ENCODE measurements at places on chromosomes 7 and 10.

DNA sequence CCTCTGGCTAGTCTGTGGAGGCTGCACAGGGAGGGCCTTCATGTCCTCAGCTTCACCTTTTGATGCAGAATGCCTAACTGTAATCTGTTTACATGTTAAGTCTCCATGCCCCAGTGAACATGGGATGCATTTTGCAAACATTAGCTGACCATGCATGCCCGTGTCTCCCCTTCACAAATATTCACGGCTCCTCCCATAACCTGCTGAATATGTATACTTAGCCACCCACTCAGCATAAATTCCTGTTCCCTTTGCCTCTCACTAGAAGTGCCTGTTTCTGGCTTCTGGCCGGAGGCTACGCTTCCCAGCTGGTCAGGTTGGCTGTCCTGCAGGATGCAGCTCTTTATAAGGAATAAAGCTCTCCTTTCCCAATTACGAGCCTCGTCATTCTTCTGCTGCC, 552.7 kb downstream of the DNAJB6 start:
- no peak for DNase-seq

GRCh38 chr10:90398566-90398965, 459.3 kb downstream of the HTR7 start:
- no peak for DNase-seq

DNA sequence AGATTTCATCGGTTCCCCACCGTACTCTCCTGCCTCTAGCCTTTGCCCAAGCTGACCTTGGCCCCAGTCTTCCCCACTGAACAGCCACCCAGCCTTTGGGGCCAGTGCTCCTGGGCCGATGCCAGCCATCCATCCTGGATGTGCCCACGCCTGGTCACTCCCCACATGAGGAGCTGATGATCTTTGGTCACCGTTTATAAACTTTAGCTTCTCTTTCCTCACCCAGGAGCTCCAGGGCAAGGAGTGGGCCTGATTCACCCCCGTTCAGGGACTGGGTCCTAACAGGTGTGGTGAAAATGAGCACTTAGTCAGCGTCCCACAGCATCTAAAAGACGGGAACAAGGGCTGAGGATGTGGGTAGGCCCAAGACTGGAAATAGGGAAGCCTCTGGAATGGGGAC, 22.9 kb downstream of the GTF2IRD1 start:
- no peak for DNase-seq

- DNase-seq: no peak
Observed at GRCh38 chr10:13056456-13057077, 43.4 kb upstream of the OPTN start.

DNA sequence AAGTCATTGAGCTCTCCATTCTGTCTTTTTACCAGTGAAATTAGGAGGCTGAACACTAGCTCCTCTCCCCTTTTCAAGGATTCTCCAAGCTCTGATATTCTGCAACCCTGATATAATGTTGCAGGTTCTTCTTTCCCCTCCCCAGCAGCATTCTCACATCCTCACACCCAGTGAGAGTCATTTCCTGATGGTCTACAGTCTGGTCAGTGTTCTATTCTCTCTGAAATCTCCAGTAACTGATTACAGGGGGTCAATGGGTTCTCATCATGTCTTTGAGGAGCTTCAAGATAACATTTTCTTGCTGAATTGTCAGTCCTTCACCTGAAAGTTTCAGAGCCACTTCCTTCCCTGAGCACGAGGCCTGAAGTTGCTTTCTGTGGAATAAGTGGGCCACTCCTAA, 299.4 kb downstream of the PTEN start:
- DNase-seq: no peak

GRCh38 chr7:100544967-100545359, 6.0 kb downstream of the AGFG2 start:
- no peak for DNase-seq

DNA sequence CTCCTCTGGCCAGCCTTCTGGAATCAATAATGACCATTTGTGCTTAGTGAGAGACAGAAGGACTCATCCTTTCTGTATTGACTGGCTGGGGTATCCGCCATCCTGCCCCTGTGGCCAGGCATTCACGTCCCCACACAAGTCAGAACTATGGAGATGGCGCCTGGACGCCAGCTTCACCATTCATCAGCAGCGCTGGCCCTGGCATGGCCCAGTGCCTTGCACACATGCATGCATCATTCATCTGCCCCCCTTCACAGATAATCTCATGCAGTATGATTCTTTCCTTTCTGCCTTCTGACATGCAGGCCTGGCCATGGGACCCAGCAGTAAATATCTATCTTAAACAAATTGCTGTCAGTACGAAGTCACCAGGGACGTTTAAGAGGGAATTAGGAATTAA, 114.8 kb upstream of the MKI67 start:
- DNase-seq: no peak

DNA sequence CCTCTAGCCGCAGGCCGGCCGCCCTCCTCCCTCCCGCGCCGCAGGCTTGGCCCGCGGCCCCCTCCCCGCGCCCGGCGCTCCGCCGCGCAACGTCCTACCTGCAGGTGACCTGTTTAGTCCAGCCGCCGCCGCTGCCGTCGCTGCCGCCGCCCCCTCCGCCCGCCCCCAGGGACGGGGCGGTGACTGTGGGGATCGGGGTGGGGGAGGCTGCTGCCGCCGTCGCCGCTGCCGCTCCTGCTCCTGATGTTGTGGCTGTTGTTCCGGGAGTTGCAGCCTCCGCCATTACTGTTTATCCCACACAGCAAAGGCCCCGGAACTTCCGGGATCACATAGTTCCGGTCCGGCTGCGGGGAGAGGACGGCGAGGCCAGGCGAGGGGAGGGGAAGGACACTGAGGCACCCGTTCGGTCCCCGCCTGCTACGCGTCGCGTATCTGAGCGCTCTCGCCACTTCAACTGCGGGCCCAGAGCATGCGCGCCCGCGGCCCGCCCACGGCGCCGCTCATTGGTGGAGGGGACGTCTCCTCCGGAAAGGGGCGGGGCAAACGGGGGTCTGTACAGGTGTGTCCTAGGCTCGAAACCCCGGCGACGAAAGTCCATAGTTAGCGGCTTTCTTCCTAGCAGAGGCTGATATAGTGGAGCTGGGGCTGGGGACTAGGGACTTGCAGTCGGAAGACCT, at the start of gene MKRN1:
Gene MKRN1 (minus strand): TSS at position 444 of the 677 bp plus-strand sequence. CDS start 161 bp downstream, at position 283.
- peak; percentile 97 for DNase-seq

- peak; percentile 49 for DNase-seq
Observed at GRCh38 chr10:132787495-132788179, 1.7 kb upstream of the NKX6-2 start.

DNA sequence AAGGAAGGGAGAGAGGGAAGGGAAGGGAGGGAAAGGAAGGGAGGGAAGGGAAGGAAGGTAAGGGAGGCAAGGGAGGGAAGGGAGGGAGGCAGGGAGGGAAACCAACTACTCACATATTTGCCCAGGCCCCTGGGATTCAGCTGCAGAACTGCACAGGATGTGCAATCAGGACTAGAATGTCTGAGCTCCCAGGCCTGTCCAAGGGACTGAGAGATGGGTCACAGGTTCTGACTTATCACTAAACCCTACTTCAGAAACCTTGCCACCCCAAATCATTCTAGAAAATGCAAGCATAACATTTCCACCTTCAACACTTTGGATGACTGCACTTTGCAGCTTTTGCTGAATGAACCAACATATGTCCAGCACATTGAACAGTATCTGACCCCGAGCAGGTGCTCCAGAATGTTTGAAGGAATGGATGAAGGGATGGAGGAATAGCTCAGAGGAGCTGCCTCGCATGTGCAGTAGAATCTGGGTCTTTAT, 245.3 kb downstream of the KCNMA1 start:
- DNase-seq: no peak

DNA sequence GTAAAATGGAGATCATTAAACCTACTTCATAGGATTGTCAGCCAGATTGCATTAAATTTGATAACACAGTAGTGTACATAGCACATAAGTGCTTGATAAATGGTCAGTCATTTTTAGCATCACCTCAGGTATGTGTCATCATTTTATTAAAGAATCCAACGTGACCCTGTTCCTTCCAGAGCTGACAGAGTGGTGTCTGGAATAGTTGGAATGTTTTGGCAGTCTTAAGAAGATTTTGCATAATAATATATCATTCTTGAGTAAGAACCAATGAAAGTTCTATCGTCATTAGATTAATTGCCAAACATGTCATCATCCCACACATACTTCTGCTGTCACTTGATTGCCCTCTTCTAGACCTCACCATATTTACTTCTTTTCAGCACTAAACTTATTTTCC, 451.4 kb upstream of the POM121L12 start:
- no peak for DNase-seq

GRCh38 chr10:133391249-133391635, 2.7 kb upstream of the MTG1 start:
- DNase-seq: no peak

DNA sequence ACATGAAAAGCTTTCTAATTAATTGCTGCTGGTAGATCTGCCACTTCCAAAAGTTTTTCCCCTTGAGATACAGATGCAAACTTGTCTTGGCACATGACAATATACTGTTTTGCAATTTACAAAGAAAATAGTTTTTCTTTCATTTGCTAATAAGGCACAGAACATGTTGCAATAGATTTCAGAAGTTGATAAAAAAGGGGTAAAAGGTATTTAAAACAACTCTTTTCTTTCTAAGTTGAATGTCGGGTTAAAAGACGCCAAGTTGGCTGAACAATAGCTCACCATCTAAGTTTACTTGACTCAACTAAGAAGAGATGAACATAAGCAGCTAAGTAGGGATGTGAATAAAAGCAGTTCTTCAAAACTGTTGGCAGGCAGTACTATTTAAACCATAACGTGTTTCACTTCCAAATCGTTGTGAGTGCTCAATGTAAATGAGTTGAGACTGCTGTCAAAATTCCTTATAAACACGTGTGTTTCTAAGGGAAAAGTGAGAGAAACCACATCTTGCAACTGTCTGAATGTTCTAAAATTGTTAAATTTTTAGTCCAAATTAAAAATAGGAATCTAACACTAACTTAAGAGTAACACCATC, 14.5 kb upstream of the THSD7A start:
- no peak for DNase-seq

GRCh38 chr10:52755297-52756062, 17.1 kb downstream of the MBL2 start:
- no peak for DNase-seq
